ENCODE measurements at places on chromosomes 2 and 18.

DNA sequence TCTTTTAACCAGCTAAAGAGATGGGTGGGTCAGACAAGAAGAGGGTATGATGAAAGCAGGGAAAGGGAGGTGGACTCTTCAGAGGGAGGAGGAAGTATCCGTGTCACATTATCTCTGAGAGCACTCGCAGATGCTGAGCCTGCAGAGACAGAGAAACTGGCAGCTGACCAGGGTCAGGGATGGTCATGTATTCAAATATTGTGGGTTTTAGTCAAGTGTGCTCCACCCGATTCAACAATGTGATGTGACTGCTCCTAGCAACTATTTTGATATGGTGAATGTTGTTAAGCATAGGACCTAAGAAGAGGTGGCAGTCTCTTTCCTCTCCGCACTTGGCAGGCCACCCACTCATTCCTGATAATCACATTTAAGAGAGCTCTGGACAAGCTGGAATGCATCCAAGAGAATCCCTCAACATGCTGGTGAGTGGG lies 1.3 kb upstream of the CLIP4 start:
- peak; percentile 59 for DNase-seq

DNA sequence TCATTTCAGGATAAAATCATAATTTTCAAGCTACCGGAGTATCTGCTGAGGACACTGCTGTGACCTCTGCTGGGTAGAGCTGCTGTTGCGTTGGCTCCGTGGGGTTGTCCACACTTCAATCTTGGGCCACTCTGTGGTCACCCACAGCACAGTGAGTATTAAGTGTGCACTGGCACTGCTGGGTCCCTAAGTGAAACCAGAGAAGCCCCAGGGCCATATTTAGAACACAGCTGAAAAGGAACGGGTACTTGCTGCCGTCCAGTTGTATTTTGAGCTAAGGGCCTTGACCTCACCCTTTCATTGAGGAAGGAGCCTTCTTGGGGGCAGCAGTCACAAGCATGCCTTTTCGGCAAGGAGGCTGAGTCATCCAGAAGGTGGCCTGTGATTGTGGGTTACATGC lies 10.1 kb downstream of the SLC9A4 start:
- no peak for DNase-seq

GRCh38 chr2:118473241-118473640 lies 374.2 kb downstream of the EN1 start:
- no peak for DNase-seq

GRCh38 chr18:25875551-25876240 lies 214.7 kb downstream of the SS18 start:
- no peak for DNase-seq

- no peak for DNase-seq
Measured at GRCh38 chr2:159095813-159096212, 127.4 kb downstream of the TANC1 start.

DNA sequence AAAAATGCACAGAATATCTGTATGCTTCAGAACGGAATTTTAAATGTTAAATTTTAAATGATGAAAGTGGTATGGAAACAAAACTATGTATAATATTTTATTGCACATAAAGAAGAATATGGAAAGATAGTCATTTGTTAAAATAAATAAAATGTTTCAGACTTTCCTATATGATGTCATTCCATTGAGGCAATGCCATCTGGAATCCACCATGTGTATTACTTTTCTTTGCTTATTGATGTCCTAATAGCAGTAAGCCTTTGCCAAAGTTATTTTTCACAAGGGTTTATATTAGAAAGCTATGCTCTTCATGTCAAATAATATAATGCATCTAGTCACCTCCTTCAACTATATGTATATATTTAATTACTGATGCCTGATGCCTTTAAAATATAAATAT lies 601.6 kb upstream of the PKDCC start:
- no peak for DNase-seq

- no peak for DNase-seq
Measured at GRCh38 chr18:12306752-12307700, 1.0 kb upstream of the TUBB6 start.

DNA sequence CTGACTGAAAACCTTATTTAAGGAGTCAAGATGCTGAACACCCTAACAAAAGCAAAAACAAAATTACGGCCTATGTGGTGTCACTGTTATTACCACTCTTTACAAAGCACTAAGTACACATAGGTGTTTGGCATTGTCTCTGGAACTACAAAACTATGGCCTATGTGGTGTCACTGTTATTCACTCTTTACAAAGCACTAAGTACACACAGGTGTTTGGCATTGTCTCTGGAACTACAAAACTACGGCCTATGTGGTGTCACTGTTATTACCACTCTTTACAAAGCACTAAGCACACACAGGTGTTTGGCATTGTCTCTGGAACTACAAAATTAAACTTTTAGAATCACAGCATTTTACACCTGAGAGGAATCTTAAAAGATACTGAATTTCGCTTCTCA lies 47.4 kb downstream of the SLC35F5 start:
- DNase-seq, result peak; percentile 97

DNA sequence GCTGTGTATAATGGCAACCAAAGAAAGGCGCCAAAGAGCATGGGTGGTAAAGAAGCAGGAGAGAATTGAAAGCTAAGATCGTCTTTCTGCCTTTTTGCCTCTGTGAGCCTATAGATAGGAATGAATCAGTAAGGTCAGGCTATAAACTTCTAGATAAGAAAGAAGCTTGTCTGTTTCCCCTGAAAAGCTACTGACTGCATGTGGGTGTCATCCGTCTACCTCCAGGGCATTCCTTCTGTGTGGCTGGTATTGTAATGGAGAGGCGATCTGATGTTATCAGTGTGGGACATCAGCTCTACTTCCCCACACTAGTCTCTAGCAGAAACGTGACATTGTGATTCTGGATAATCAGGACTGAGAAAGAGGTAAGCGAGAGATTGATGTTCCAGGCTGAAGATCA lies 63.4 kb upstream of the PLA2R1 start:
- DNase-seq, result no peak

- DNase-seq, result no peak
Measured at GRCh38 chr2:15155959-15156574, 405.1 kb downstream of the NBAS start.

- peak; percentile 63 for DNase-seq
Measured at GRCh38 chr2:85728883-85729824, 24.6 kb upstream of the ATOH8 start.

GRCh38 chr2:146388757-146389156 lies 1456.1 kb upstream of the ACVR2A start:
- no peak for DNase-seq

GRCh38 chr2:192354512-192355244 lies 159.9 kb upstream of the TMEFF2 start:
- DNase-seq, result peak; percentile 58

- DNase-seq, result no peak
Measured at GRCh38 chr2:175449616-175450015, 268.1 kb upstream of the ATP5MC3 start.

GRCh38 chr2:69624611-69625010 lies 18.9 kb downstream of the AAK1 start:
- no peak for DNase-seq

DNA sequence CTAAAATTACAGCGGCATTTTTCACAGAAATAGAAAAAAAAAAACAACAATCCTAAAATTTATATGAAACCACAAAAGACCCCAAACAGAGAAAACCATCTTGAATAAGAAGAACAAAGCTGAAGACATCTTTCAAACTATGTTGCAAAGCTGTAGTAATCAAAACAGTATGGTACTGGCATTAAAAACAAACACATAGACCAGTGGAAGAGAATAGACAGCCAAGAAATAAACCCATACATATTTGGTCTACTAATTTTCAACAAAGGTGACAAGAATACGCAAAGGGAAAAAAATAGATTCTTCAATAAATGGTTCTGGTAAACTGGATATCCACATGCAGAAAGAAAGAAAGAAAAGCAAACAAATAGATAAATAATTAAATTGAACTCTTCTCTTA lies 9.0 kb upstream of the CCDC150 start:
- no peak for DNase-seq

Measured in NCI-H1417 (cell line).